Naive thymus-derived CD4-positive, alpha-beta T cell (primary cell): ENCODE measurements at places on chromosomes 7 and 10. TPM values are rescaled to one million over a fixed set of nuclear protein-coding genes. Genes with fewer than 3 reads are reported as not detected.

GRCh38 chr7:53642361-53642760 lies 606.9 kb downstream of the POM121L12 start:
- no peak for DNase-seq

PHF14 gene
- polyA plus RNA-seq, result 11.7 TPM

DNA sequence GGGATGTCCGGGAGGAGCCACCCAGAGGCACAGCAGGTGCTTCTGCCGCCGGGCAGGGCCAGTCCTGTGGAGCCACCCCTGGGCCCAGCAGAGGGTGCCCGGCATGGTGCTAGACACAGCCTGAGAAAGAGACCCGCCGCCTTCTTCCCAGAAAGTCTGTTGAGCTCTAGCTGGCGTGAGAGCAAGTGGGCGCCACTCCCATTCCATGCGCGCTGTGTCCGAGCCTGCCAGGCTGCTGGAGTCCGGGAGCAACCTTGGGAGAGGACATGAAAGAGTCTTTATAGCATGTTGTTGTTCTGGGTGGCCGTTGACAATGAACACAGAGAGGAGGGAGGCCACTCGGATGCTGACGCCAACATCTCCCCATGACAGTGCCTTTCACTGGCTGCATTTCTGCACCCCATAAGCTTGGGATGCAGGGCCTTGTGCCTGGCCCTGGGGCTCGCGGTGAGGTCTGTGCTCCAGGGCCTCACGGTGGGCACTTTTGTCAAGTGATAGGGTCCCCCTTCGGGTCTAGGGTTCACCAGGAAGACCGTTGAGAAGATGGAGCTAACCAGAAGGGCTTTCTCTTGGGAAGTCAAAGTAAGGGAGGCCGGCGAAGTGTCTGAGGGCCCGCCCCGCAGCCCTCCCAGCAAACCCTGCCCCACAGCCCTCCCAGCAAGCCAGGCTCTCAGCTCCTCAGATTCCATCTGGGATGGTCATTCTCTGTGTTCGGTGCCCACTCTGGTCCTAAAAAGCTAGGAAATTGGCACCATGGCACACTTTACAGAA lies 47.3 kb downstream of the NKX6-2 start:
- DNase-seq, result no peak

DNA sequence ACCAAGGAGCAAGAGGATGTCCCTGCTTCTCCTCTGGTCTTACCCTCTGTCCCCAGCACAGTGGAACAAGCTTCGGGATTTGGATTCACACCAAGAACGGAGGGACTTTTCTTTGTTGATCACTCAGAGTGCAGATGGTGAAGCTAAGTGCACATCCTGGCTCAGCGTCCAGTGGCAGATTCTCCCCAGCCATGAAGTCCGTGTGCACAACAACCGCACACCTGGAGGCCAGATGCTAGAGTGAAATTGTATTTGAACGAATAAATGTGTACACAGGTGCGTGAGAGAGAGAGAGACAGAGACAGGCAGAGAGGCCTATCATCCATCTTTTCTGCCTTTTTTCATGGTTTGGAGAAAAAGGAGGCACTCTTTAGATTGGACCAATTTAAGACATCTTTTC lies 31.5 kb downstream of the ASB13 start:
- no peak for DNase-seq

ENTPD1 gene
- 0.21 TPM for polyA plus RNA-seq

DNA sequence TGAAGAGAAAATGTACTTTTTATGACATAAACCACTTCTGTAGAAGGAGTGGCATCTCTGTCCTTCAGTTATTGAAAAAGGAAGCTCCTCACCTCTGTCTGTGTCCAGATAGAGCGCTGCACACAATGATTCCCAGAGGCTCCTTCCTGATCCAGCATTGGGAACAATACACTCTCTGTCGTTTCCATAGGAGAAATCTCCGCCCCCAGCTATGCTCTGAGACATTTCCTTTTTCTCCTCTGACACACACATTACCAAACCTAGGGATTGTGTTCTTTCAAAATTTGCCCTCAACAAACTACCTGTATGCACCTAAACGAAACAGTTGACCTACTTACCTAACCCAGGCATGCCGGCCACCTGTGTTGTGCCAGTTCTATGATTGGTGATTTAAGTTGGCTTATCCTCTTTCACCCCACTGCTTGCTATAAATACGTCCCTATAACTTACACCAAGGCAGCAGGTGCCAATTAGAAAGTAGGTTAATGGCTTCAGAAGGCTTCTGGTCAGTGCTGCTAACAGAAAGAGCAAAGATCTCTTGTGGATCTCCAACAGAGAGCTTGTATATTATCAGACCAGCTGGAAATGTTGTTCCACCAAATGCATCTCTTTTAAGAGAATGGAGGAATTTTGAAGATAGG lies 140.1 kb upstream of the JCAD start:
- no peak for DNase-seq

DNA sequence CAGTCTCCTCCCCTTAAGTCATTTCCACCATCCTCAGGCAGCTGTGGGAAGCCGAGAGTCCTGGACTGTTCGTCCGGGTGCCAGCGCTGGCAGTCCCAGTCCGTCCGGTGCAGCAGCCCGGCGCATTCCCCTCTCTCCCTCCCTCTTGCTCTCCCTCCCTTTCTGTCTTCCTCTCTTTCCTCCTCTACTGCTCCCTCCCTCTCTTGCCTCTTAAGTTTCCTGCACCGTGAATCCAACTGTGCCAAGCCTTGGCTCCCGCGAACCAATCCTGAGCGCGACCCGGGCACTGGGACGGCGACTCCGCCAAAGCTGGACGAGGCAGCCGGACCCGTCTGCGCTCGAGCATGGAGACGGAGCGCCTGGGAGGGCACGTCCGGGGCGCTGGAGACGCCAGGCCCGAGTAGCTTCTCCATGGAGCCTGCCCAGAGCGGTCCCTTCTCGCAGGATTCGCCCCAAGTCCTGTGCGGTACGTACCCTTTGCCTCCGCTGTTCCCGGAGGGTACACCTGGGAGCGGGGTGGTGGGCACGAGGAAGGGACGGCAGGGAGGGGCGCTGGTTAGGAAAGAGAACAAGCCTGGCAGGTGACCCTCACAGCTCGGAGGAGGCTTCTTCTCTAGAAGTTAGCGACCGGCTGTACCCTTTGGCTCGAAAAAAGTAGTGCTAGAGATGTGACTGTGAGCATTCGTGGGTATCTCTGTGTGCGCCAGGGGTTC lies 1.0 kb downstream of the NXPH1 start:
- no peak for DNase-seq

DNA sequence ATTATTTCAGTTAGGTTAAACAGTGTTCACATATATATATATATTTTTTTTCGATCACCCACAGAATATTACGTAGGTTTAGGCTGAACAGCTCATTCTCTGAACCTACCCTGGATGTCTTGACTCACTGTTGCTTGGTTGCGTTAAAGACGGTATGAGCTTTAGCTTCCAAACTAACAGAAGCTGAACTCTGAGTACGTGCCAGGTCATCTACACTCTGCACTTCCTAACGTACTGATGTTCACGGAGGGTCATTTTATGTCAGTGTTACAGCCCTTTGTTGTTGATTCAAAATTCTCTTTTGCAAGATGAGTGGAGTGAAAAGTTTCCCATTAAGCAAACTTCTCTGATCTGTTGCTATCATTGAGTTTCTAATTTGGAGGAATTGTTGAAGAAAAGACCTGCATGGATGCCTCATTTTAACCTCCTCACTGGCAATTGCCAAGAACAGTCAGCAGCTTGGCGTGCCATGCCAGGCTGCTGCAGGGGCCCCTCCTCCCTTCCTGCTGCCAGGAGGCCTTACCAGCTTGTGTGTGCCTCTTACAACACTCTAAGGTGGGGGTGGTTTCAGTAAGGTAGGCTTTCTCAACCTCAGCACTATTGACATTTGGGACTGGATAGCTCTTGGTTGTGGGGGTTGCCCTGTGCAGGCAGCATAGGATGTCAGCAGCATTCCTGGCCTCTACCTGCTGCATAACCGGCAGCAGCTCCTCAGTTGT lies 44.3 kb downstream of the INSYN2A start:
- no peak for DNase-seq

DNA sequence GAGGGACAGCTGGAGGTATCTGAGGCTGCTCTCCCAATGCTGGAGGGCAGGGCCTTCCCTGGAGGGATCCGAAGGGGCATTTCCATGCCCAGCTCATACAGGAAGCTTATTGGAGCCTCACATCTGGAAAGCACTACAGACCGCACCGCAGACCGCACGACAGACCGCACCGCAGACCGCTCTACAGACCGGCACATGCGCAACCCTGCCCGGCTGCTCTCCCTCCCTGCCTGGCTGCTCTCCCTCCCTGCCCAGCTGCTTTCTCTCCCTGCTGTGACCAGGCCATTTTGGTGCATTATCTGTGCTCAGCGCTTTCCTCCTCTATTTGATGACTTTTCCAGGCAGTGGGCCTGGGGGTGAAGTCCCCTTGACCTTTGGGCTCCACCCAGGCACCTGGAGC lies 39.6 kb upstream of the EN2 start:
- no peak for DNase-seq

GRCh38 chr10:4301291-4302045 lies 516.5 kb upstream of the KLF6 start:
- no peak for DNase-seq

DNA sequence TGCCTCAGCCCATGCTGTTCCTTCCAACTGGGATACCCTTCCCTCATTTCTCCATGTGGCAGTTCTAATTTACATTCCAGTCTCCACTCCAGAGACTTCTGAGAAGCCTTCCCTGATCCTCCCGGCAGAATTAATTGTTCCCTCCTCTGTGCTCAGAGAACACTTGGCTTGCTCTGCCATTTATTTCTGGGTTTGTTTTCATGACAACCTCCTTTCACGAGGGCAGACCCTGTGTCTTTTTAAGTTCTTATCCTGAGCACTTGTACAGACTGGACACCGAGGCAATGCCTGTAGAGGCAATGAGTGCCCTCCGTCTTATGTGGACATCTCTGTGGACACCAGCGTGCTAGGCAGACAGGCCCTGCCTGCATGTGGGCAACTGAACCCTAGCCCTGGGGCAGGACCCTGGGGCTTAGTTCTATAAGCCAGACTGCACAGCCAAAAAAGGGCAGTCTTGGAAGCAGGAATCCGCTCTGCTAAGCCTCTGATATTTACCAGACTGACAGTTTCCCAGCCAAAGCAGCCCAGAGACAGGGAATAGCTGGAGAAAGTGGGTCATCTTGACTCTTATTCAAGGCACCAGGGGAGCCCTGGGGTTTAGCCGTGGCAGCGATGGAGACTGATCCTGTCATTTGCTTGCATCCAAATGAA lies 474.0 kb downstream of the RPS24 start:
- DNase-seq, result no peak

DNA sequence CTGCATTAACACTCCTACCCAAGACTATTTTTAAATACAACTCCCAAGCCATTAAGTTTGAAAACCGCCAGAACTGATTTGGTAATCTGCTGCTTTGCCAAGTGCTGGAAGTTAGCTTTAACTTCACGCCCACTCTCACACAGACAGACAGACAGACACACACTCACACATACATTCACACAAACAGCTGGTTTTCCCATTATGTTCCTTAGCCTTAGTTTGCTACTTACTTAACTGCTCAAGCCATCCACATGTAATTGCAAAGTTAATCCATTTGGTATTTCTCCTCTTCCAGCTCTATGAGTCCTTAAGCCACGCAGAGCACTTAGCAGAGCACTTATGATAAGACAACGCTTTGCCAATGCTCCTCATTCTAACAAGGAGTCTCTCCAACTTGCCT lies 8.3 kb downstream of the COBL start:
- DNase-seq, result no peak
